Bladder microvascular endothelial cell (primary cell): ENCODE measurements at places on chromosomes 4 and X. TPM values are rescaled to one million over a fixed set of nuclear protein-coding genes. Genes with fewer than 3 reads are reported as not detected.

PHOX2B gene
- not detected in 2 replicates for total RNA-seq

FAM13A gene
- total RNA-seq: 2.6 and 3.1 TPM in 2 replicates

CT45A3 gene
- total RNA-seq: not detected in 2 replicates

ADAMTS3 gene
- total RNA-seq: 0.65 and 2.7 TPM in 2 replicates

UGT2B15 gene
- not detected in 2 replicates for total RNA-seq

CFAP99 gene
- 0.16 TPM in 1 of 2 replicates, not detected in the other for total RNA-seq

CPLX1 gene
- total RNA-seq: 0.16 and 0.50 TPM in 2 replicates

PPEF1 gene
- not detected in 2 replicates for total RNA-seq

VGLL1 gene
- total RNA-seq: not detected in 2 replicates

PTTG2 gene
- 0.16 TPM in 1 of 2 replicates, not detected in the other for total RNA-seq
